ENCODE measurements at places on chromosomes 4 and X.

- no peak for DNase-seq
Observed at GRCh38 chrX:41730081-41730480, 6.1 kb downstream of the GPR82 start.

- no peak for DNase-seq
Observed at GRCh38 chr4:66736606-66737005, 808.7 kb downstream of the CENPC start.

- no peak for DNase-seq
Observed at GRCh38 chrX:104833401-104833800, 267.4 kb downstream of the IL1RAPL2 start.

DNA sequence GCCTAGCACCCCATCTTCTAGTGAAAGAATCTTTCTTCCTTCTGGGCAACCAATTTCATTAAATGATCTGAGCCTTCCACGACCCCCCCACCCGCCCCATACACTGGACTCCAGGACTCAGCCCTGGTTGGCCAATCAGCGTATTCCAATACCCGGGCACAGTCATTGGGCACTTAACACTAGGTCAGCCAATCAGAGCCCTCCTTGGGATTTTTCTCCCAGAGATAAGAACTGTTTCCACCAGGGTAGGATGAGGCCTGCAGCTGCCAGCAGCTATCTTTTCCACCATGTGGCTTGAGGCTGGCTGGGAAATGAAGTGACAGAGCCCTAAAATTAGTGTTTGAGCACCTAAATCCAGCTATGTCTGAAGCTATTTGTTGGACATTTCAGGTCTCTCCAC is 418.8 kb downstream of the BCOR start:
- no peak for DNase-seq

DNA sequence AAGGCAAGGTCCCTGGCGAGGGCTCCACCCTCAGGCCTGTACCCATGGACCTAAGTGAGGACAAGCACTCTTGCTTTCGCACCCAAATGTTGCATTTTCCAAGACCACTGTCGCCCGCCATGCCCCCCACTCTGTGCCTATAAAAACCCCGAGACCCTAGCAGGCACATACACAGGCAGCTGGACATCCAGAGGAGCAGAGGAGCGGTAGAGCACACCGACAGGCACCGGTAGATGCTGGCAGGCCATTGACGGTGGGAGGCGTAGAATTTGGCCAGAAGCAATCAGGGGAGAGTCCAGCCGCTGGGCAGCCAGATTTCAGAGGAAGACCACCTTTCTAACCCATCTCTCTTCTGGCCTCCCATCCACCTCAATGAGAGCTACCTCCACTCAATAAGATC is 715.2 kb upstream of the AADAT start:
- DNase-seq: no peak

DNA sequence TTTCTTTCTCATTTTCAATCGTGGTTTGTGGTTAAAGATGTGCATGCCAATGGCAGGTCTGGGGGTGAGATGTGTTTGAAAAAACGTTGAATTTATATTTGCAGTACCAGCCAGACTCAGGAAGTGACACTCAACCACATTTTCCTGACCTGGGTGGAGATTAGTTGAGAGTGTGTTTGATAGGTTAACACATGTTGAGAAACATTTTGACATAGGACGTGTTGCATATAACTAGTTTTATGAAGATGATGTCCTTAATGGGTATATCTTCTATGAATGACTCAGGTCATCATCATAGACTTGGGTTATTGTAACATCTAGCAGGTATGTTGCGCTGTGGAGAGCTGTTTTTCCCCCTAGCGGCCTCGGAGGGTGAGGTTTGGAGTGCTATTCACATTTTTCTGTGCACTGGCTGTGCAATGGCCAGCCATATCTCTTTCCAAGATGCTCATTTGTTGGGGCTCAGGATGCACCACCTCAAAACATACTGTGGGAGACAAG is 21.7 kb upstream of the CD38 start:
- DNase-seq: peak; percentile 95

DNA sequence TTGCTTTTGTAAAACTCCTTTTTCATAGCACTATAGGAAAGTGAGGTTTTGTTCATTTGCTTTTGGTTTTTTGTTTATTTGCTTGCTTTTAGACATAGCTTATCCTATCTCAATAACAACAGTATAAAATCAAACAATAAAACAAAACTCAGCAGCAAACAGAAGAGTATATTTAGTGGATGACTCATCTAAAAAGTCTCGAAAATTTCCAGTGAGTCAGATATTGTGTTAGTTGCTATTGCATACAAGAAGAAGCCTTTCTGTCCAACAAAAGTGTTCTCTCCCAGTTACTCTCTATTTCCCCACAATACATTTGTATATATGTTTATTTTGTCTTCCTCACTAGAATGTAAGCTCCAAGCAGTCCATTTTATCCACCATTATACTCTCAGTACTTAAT is 36.0 kb upstream of the NPNT start:
- peak; percentile 41 for DNase-seq

DNA sequence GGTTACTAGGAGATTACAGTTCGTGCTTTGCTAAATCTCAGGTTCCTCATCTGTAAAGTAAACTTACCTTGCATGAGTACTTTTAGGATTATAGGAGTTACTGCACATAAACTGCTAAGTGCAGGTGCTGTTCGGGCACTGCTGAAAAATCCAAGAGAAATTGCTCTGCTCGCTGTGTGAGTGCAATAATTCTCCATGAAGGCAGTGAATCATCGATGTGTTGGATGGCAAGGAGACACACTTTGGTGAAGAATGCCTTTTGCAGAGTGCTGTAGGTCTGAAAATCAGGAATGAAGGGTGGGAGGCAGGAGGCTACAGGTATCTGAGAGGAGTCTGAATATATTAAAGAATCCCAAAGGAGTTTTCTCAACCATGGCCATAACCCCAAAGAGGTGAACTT is 113.0 kb downstream of the CHIC2 start:
- DNase-seq: no peak

DNA sequence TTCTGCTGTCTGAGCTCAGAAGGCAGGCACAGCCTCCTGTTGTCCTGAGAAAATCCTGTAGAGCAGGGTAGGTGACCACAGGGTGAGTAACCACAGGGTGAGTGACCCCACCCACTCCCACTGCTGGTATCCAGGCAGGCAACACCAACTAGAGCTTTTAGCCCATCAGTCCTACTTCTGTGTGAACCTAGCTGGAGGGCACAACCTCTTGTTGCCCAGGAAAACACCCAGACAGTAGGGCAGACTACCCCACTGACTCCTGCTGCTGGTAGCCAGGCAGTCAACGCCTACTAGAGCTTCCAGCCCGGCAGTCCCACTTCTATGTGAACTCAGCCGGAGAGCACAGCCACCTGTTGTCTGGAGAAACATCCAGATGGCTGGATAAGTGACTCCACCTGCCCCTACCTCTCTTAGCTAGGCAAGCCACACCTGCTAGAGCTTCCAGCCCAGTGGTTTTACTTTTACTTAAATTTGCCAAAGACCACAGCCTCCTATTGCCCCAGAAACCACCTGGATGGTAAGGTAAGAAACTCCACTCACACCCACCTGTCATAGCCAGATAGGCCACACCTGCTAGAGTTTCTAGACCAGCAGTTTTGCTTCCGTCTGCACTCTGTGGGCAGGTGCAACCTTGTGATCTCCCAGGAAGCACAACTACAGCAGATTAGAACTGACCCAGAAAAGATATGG is 371.6 kb downstream of the INPP4B start:
- peak; percentile 57 for DNase-seq

DNA sequence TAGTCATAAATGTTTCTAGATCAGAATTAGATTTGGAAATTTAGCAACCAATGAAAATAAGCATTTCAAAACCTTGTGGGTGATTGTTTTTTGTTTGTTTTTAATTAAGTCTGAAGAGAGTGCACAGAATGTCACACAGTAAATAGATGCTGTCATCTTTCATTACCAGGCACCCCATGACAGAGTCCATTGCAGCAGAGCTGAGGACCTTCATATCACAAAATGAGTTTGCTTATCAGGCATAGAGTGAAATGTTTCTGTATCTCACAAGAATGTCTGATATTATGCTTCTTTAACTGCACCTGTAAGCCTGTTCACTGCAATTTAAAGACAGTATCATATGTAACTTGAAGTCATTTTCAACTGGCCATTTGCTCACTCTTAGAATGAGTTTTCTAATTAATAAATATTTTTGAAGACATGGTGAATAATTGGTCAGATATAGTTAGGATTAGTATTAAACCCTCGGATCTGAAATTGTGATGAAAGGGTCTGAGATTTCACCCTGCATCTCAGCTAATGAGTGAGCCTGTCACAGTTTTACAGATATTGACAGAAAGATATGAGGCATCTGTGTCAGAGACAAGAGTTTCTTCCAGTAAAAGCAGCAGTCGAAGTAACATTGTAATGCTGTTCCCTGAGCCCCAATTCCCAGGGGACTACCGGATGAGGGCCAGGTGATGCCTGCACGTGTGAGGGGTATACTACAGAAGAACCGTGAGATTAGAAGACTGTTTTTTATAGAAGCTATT is 416.4 kb downstream of the CCSER1 start:
- DNase-seq: no peak

DNA sequence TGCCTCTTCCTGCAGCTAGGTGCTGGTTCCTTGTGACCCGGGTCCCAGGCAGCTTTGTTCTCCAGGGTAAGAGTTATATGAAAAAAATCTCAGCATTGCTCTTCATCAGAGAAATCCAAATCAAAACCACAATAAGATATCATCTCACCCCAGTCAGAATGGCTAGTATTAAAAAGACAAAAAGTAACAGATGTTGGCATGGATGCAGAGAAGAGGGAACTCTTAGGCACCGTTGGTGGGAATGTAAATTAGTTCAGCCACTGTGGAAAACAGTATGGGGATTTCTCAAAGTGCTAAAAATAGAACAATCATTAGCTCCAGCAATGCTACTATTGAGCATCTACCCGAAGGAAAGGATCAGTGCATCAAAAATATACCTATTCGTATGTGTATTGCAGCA is 61.5 kb downstream of the SORCS2 start:
- DNase-seq: no peak

- DNase-seq: no peak
Observed at GRCh38 chrX:16931371-16931770, 15.1 kb upstream of the REPS2 start.

DNA sequence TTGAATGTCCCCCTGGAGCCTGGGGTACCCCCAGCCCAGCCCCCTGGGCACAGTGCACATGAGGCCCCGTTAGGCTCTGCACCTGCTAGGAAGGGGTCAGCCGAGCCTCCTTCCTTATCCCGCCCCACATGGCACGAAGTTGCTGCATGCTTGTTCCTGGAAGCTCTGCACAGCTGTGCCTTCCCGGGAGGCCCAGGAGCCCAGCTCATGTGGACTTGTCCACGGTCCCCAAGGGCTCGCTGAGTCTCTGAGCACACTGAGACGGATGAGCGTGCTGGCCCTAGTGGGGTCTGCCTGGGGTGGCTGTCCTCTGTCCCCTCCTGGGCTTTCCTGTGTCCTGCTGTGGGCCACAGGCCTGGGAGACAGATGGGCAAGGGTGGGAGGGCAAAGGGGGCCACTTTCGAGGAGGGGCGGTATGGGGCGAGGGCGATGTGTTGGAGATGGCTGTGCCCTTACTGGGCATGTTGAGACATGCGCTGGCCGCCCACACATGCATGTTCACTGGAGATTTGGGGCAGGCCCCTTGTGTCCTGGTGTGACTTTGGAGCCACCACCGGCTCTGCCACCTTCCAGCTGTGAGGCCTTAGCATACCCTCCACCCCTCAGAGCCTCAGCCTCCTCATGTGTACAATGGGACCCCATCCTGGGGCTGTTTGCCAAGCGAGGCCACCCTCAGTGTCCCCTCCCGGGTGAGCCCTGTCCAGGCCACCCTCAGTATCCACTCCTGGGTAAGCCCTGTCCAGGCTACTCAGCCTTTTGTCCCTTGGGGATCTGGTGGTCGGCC is 237.6 kb downstream of the AFAP1 start:
- DNase-seq: no peak

GRCh38 chr4:145301386-145302080 is 121.1 kb upstream of the OTUD4 start:
- DNase-seq: peak; percentile 74

DNA sequence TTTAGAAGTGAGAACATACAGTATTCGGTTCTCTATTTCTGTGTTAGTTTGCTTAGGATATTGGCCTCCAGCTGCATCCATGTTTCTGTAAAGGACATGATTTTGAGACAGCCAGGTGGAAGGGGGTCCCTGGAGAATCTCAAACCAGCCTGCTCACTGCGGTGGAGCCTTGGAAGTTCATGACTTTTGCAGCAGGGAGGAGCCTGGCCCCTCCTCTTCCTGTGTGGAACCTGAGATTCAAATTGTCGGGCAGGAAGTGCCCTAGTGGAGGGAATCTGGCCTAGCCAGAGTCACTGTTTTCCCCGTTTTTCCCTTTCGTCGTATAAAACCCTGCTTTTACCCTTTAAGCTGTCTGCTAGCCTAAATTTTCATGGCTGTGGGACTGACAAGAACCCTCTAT is 762.6 kb downstream of the PCDH18 start:
- DNase-seq: no peak

DNA sequence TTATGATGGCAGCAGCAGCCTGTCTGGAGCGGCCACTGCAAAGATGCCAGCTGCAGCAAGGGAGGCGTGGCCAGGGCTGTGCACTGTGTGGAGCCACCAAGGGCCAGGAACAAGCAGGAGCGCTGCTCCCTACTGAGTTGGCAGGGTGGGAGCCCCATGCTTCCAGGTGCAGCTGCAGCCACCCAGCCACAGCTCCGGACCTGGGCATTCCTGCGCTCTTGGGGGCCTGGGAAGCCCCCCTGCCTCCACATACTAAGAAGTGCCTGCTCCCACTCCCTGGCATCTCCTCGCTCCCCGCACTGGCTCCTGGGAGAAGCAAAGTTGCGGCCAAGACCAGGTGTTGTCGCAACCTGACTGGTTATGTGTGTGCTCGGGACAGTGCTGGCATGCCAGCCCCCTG is 619.8 kb downstream of the DMD start:
- DNase-seq: no peak

DNA sequence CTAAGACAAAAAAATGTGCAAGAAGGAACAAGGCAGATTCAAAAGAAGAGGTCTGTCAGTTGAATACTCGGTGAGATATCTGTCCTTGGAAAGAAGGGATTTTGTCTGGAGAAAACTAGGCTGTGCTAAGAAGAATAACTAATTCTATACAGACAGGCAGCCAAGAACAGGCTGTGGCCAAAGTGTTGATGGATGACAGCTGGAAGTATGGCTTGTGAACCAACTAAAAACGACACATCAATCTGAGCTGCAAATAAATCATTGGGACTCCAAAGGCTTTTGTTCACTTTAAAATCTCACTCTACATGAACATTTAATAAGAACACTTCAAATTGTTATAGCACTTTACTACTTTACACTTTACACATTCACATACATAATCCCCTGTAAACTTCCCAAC is 70.5 kb upstream of the IGSF1 start:
- DNase-seq: no peak

GRCh38 chr4:174134361-174134760 is 149.1 kb downstream of the FBXO8 start:
- DNase-seq: no peak

- DNase-seq: no peak
Observed at GRCh38 chr4:7132730-7133582, 59.4 kb upstream of the SORCS2 start.

GRCh38 chrX:97096385-97096784 is 212.7 kb downstream of the RPA4 start:
- DNase-seq: no peak

Data from HT1080 (cell line).